Activated gamma-delta T cell (primary cell): ENCODE measurements at places on chromosomes 4 and X.

DNA sequence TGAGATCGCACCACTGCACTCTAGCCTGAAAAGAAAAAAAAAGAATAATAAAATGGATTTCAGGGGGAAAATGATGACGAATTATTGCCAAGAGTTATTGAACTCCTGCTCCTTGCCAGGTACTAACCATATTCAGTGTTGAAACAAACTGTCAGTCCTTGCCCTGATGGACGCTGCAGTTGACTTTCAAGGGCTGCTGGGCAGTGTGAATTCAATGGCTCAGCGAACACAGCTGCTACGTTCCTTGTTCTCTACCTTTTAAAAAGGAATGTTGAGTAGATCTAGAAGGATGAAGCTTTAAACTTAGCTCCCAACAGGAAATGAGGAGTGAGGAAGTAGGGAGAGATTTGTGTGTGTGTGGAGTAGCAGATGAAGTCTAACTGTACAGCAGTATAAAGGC is 2.7 kb downstream of the LIMCH1 start:
- DNase-seq = no peak

DNA sequence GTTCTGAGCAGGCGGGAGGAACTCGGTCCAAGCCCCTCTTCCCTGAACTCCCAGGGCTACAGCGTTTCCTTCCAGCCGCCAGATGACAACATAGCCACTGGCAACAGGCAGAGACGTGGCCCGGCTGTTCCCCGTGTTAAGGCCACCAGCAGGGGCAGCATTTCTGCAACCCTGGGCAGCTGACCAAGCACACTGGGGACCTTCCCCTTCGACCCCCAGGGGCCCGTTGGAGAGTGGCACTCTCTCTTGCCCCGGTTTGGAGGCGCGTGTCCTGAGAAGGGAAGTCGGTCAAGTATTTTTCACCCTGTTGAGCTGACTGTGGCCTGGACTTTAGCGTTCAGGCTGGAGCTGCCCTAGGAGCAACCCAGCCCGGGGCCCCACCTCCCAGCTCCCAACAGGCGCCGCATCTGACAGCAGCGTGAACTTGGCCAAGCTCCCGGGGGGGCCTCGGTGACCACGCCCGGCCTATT is 37.6 kb downstream of the ZBTB49 start:
- no peak for DNase-seq

DNA sequence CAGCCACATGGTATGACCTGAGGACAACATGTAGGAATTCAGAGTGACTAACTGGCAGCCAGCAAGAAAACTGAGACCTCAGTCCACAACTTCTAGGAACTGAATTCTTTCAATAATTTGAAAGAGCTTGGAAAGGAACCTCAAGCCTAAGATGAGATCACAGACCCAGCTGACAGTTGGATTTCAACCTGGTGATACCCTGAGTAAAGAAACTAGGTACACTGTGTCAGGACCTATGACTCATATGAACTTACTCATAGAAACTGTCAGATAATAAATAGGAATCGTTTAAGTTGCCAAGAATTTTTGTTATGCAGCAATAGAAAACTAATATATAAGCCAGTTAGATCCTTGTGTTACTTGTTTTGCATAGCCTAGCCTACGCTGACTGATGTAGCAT is 102.4 kb upstream of the DCAF12L1 start:
- no peak for DNase-seq

DNA sequence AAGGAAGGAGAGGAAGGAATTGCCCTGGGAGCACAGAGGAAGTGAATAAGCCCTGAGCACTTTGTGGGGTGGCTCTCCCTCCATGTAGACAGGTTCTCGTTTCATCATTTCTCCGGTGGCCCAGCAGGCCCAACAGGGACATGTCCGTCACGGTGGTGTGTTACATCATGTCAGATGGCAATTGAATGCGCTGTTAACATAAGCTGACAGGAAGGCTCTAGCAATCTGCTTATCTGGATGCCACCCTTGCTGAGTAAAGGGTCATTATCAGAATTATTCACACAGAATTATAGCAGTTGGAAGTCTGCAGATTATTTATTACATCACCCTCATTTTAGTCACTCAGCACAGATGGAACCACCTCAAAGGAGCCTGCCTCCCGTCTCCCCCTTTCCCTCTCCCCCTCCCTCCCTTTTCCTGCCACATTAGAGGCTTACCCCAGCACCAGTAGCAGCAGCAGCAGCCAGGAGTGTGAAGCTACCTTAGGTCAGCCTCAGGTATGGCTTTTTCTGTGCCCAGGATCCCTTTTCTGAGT is 124.3 kb upstream of the TRIM2 start:
- no peak for DNase-seq
